AG10803 (cell line): ENCODE measurements at places on chromosomes 7 and 10.

GRCh38 chr10:101071267-101071884, 9.6 kb downstream of the KAZALD1 start:
- DNase-seq, result no peak

DNA sequence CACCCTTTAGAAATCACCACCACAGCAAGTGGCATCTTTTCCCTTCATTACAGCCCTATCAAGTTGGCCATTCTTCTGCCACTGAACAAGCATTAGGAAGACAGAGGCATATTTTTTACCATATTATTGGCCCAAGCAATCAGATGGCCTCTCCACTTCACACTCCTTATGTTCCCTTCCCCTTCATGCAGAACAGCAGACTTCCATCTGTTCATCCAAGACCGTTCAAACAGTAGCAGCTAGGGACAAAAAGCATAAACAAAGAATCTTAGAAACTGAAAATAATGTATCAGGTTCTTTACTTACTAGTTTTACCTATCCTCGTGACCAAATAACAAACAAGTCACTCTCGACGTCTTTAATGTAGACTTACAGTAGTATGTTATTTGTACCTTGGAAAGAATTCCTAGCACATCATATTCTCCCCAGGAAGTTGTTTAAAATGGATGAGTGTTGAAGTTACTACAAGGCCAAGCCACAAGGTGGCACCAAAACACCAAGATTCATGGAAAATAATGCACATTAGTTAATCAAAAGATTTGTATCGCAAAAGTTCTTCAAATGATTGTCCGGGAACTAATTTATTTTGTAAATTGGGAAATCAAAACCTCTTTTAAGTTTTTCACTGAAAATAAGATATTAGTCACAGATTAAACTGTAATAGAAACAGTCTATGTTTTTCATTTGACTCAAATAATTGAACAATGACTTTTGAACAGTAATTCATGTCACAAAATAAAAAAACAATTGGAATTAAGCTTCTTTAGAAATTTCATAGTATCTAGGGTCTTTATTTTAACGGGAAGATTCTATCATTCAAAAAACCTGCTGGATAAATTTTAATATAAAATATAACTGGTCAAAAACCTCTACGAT, 112.1 kb downstream of the VPS41 start:
- peak; percentile 61 for DNase-seq

DNA sequence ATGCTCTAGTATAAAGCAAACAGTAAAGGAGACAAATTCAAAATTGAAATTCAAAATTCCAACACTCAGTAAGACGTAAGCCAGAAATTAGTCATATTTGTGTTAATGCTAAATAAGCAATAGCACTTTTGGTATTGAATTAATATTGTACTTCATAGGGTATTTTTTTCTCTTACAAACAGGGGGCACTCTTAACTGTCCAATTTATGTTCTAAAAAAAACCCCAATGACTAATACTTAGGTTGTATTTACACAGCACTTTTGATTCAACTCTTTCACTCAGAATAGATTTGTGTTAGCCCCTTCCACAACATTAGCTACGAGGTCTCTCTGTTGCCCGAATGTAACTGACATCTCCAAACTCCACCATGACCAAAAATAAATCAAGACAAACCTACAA, 284.9 kb upstream of the COBL start:
- DNase-seq, result no peak

- DNase-seq, result no peak
These were observed 105.4 kb upstream of the ZMIZ1 start for GRCh38 chr10:78963074-78964034.

DNA sequence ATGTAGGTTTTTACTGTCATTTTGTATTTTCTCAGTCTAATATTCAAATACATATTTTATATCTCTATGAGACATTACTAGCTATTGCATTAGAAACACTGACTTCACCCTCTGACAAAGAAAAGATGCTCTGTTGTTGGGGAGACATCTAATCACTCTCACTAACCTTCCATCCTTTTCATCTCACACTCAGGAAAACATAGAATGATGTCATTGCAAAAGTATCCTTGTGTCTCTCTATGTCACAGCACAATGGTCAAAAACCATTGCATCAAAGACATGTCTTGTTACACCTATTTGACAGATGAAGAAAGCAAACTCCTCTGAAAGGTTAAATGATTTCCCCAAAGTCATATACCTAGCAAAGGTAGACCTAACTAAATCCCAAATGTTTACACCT, 231.3 kb upstream of the PTN start:
- DNase-seq, result no peak

DNA sequence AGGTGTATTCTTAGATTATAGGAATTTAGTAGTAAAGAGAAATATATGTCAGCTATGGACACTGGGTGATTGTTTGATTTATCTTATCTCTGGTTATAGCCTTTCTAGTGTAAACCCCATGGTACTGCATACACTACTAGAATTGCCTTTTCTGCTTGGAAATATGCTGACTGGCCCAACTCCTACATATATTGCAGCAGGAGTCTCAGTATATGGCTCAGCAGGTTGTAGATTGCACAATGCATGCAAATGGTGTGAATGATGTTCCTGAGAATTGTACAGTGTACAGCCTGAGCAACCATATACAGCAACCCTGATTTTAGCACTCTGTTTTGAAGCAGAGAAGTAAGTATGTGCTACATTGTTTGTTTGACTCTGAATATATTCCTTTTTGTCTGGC, 153.4 kb upstream of the NPY start:
- DNase-seq, result no peak
